ENCODE measurements at places on chromosomes 11 and 22. TPM values are rescaled to one million over a fixed set of nuclear protein-coding genes. Genes with fewer than 3 reads are reported as not detected.

DNA sequence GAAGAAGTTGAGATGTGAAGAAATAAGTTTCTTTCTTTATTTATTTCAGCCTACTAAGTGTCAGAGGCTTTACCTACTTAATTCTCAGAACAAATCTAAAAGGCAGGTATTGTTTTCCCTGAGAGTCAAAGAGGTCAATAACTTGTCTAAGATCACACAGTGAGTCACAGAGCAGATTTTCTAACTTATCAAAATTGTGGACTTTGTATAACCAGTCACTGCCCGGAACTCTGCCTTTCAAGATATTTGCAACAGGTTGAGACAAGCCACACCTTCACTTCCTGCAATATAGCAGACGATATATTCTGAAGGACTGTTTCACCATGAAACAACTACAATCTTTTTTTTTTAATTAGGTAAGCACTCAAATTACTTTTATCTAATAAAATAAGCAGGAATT, 10.5 kb upstream of the MMP3 start:
- no peak overlapping the region for H3K4me3 ChIP-seq
- H3K36me3 ChIP-seq: no peaks in the 10 kb centered on the region
- no peaks in the 10 kb centered on the region for H3K4me1 ChIP-seq
- H3K27me3 ChIP-seq: peaks cover 2% of the 10 kb centered on the region
- no peak for DNase-seq

DNA sequence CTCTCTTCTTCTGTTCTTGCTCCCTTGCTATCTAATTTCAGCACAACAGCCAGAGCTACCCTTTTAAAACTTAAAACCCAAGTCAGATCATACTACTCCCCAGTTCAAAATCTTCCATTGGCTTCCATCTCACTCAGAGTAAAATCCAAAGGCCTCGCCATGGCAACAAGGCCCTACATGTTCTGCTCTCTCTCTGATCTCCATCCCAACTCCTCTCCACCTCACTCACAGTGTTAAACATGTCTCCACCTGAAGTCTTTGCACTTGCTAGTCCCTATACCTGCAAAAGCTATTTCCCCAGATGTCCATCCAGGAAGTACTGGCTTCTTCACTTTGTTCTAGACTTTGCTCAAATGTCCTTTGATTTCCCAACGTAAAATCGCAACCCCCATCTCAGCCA, 3.0 kb upstream of the GRAP2 start:
- no peak overlapping the region for H3K27ac ChIP-seq
- H3K27me3 ChIP-seq: no peaks in the 10 kb centered on the region
- peaks cover 18% of the 10 kb centered on the region for H3K4me1 ChIP-seq
- no peak overlapping the region for H3K4me3 ChIP-seq
- DNase-seq: no peak

DNA sequence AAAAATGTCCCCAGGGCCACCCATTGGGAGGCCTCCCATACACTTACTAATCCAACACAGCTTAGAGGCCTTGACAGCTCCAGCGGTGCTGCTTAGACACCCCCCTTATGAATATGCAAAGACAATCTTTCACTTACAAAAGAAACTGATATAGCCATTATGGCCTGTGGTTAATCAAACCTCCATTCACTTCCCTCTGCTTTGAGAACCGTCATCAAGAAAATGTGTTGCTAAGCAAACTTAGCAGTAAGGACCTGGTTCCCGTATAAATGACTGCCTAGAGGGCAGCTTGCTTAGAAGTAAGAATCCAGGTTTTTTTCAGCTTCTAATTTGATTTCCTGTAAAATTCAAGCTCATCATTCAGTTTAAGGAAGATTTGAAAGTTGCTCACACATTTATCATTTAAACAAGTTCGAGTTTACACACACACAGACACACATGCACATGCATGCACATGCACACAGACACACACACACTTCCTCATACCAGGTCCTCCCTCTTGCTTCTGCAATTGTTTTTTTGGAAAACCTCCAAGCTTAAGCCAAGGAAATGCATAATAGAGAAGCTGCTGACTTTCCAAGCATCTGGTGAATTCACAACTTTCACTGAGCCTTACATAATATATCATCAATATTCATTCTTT, 137.7 kb upstream of the BLID start:
- H3K27ac ChIP-seq: no peak overlapping the region
- no peaks in the 10 kb centered on the region for H3K36me3 ChIP-seq
- H3K4me3 ChIP-seq: no peak overlapping the region
- H3K4me1 ChIP-seq: no peaks in the 10 kb centered on the region

GRCh38 chr22:40838486-40838885, 18.0 kb downstream of the ST13 start:
- H3K27ac ChIP-seq: no peak overlapping the region
- H3K4me3 ChIP-seq: no peak overlapping the region
- H3K36me3 ChIP-seq: peaks cover 48% of the 10 kb centered on the region

SREBF2 gene
- total RNA-seq: 95.7 TPM

BMAL1 gene
- 32.0 TPM for total RNA-seq

WNT7B gene
- not detected for total RNA-seq

OR2D2 gene
- not detected for total RNA-seq

VPS11 gene
- total RNA-seq: 39.7 TPM

NXPE2 gene
- not detected for total RNA-seq
